ENCODE measurements at places on chromosomes 2 and 18.

GRCh38 chr2:171316220-171316619 lies 117.6 kb downstream of the METTL8 start:
- peaks cover 3% of the 10 kb centered on the region for H3K36me3 ChIP-seq
- H3K27me3 ChIP-seq, result no peaks in the 10 kb centered on the region
- H3K4me3 ChIP-seq, result no peak overlapping the region
- no peak for DNase-seq

- no peak for DNase-seq
- no peak overlapping the region for H3K27ac ChIP-seq
- H3K4me3 ChIP-seq, result no peak overlapping the region
- H3K4me1 ChIP-seq, result no peaks in the 10 kb centered on the region
- H3K27me3 ChIP-seq, result no peaks in the 10 kb centered on the region
- H3K36me3 ChIP-seq, result no peaks in the 10 kb centered on the region
Observed at GRCh38 chr2:142714600-142714999, 162.9 kb upstream of the KYNU start.

- H3K36me3 ChIP-seq, result no peaks in the 10 kb centered on the region
- H3K27ac ChIP-seq, result no peak overlapping the region
- no peaks in the 10 kb centered on the region for H3K27me3 ChIP-seq
- peaks cover 11% of the 10 kb centered on the region for H3K4me1 ChIP-seq
Observed at GRCh38 chr18:518081-518480, 17.6 kb upstream of the COLEC12 start.

- H3K27ac ChIP-seq, result peak overlapping the region; percentile 84
- H3K4me1 ChIP-seq, result peaks cover 100% of the 10 kb centered on the region
- no peak overlapping the region for H3K4me3 ChIP-seq
- no peaks in the 10 kb centered on the region for H3K27me3 ChIP-seq
- DNase-seq, result no peak
Observed at GRCh38 chr2:159088906-159089305, 120.5 kb downstream of the TANC1 start.

GRCh38 chr2:205895981-205896655 lies 189.9 kb downstream of the INO80D start:
- no peak for DNase-seq
- no peak overlapping the region for H3K4me3 ChIP-seq
- peaks cover 26% of the 10 kb centered on the region for H3K27me3 ChIP-seq
- no peaks in the 10 kb centered on the region for H3K4me1 ChIP-seq

DNA sequence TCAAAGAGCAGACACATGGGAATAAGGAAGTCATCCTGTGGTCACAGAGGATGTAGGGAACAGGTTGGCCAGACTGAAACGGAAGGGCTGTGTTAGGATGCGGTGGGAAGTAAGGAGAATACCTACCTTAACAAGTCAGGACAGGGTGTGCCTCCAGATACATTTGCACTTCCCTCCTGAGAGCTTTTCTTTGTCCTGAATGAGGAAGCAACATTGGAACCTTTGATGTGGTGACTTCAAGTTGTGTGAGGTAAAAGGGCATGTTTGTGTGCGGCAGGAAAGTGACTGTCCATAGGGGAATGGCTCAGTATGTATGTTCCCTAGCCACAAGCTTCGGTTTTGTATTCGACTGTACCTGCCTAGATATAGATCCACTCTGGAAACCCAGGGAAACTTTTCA lies 24.9 kb upstream of the LRRTM1 start:
- no peaks in the 10 kb centered on the region for H3K27me3 ChIP-seq
- H3K27ac ChIP-seq, result no peak overlapping the region
- no peak for DNase-seq
- H3K4me1 ChIP-seq, result peaks cover 9% of the 10 kb centered on the region

- no peaks in the 10 kb centered on the region for H3K36me3 ChIP-seq
- H3K4me3 ChIP-seq, result no peak overlapping the region
- no peak for DNase-seq
- H3K27me3 ChIP-seq, result peaks cover 7% of the 10 kb centered on the region
Observed at GRCh38 chr2:21407851-21408250, 284.1 kb downstream of the TDRD15 start.

- H3K4me1 ChIP-seq, result peaks cover 33% of the 10 kb centered on the region
- H3K4me3 ChIP-seq, result no peak overlapping the region
- H3K27ac ChIP-seq, result peak overlapping the region; percentile 65
- DNase-seq, result no peak
- H3K27me3 ChIP-seq, result no peaks in the 10 kb centered on the region
- H3K36me3 ChIP-seq, result peaks cover 6% of the 10 kb centered on the region
Observed at GRCh38 chr18:57743008-57743407, 60.1 kb downstream of the ATP8B1 start.

DNA sequence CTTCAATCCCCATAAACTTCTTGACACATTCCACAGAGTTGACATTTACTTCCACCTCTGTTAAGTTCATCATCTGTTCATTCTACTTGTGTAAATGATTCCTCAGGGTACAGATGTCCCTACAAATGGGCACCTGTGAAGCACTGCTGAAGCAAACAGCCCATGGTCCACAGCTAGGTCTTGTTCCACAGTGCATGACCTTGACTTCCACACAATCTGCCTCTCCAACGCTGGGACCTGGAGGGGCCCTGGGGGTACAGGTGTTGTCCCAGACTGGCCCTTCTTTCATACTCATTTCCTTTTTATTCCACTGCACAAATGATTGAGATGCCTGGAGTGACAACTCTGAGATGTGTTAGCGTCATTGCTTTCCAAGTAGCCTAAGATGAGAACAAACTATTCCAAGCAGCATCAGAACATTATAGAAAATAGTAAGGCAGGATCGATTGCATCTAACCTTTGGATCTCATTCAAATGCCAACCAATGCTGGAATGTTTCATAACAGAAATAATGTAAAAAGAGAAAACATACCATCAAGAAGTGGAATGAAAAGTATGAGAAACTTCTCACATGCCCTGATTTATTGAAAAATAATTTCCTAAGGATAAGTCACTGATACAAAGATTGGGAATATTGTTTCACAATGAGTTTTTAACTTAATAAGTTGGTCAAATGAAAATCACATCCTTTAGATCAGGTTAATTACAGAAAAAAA lies 31.2 kb downstream of the PIEZO2 start:
- no peak overlapping the region for H3K27ac ChIP-seq
- no peak overlapping the region for H3K4me3 ChIP-seq
- no peaks in the 10 kb centered on the region for H3K36me3 ChIP-seq
- DNase-seq, result no peak
- H3K4me1 ChIP-seq, result no peaks in the 10 kb centered on the region
- H3K27me3 ChIP-seq, result peaks cover 41% of the 10 kb centered on the region

- no peak overlapping the region for H3K27ac ChIP-seq
- H3K4me1 ChIP-seq, result peaks cover 24% of the 10 kb centered on the region
- H3K36me3 ChIP-seq, result no peaks in the 10 kb centered on the region
- H3K27me3 ChIP-seq, result no peaks in the 10 kb centered on the region
- no peak overlapping the region for H3K4me3 ChIP-seq
Observed at GRCh38 chr2:151756820-151757219, 22.5 kb upstream of the NEB start.

- peaks cover 46% of the 10 kb centered on the region for H3K4me1 ChIP-seq
- no peak overlapping the region for H3K4me3 ChIP-seq
- peak; percentile 33 for DNase-seq
- peaks cover 50% of the 10 kb centered on the region for H3K36me3 ChIP-seq
Observed at GRCh38 chr2:144402251-144402650, 117.7 kb downstream of the ZEB2 start.

- H3K4me3 ChIP-seq, result no peak overlapping the region
- peaks cover 38% of the 10 kb centered on the region for H3K27me3 ChIP-seq
- DNase-seq, result no peak
- no peaks in the 10 kb centered on the region for H3K36me3 ChIP-seq
Observed at GRCh38 chr2:96326990-96327820, 2.1 kb downstream of the ITPRIPL1 start.

DNA sequence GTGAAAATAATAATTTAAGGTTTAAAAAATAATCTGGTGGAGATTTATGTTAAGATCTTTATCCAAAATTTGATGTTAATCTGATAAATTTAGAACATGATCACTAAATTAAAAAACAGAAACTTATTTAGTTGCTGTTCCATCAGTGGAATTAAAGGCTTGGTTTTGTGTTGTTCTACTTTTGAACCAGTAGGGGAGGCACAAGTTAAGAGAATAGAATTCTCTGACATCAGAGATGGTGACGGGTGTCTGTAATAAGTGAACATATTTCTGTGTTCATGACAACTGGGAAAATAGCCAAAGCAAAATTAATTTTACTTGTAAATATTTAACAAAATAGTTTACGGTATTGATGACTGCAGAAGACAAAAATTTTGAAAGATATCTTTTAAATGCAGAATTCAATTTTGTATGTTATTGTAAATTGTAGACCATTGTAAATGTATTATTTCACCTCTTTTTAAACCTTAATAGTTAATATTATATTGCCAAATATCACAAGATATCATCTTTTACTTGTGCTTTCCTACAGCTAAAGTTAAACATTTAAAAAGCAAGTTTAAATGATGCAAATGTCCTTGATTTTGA lies 106.0 kb downstream of the UBR3 start:
- no peak overlapping the region for H3K27ac ChIP-seq
- no peaks in the 10 kb centered on the region for H3K4me1 ChIP-seq
- H3K27me3 ChIP-seq, result no peaks in the 10 kb centered on the region
- DNase-seq, result no peak

DNA sequence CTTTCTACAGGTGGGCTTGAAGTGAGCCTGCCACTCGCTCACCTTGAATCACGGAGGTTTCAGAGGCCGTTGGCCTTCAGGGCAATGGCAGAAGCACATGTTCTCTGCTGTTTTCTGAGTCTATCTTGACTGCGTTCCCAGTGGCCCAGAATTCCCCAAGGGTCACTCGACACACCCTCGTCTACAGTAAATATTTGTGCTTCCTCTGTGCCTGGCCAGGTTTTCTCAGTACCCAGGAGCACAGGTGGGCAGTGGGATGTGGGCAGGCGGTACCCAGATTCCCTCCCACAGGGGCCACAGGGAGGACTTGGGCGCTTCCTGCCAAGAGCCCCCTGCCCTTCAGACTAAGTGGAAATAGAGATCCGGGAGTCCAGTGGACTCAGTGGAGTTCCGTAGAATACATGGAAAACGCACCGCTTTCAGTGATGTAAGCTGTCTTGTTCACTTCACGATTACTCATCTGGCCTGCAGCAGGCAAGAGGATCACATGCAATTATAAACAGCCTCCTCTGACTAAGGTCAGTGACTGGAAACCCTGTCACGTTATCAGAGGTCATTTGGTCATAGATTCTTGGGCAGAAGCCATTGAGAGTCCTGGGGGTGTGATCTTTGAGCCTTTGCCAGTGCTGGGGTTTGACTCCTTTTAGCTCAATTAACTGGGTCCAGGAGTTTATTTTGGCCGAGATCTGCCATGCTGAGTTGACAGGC lies 179.8 kb downstream of the NEDD4L start:
- H3K4me1 ChIP-seq, result peaks cover 34% of the 10 kb centered on the region
- no peak for DNase-seq
- H3K4me3 ChIP-seq, result peak overlapping the region; percentile 20
- H3K27me3 ChIP-seq, result no peaks in the 10 kb centered on the region
- no peaks in the 10 kb centered on the region for H3K36me3 ChIP-seq

DNA sequence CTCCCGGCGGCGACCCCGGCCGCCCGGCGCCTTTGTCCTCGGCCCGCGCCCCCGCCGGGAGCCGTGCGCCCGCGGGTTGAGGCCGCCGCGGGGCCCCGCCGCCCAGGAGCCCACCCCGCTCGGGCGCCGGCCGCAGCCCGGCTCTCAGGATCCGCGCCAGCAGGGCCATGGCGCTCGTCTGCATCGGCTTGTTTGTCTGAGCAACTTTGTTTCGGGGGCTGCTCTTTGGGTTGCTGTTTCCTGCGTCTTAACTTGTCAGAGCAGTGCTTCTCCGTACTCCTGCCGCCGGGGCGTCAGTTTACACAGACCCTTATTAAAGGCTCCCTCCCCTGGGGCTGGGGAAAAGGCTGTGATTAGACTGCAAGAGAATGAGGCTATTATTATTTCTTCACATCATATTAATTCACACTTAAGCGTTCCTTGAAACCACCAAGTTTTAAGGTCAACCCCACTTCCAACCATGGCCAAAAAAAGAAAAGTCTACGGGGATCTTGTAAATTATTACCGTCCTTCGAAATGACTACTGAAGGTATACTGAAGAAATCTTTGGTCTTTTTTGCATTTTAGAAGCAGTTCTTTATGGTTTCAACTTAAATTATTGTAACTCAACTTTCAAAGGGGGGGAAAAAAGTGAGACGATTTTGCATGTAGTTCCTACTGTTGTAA lies at the start of gene CYP27C1:
Gene CYP27C1 (minus strand): TSS at position 198 of the 666 bp plus-strand sequence. CDS start 29 bp downstream, at position 169.
- H3K27me3 ChIP-seq, result peaks cover 96% of the 10 kb centered on the region
- peaks cover 23% of the 10 kb centered on the region for H3K4me1 ChIP-seq
- H3K27ac ChIP-seq, result no peak within 1 kb of the TSS
- DNase-seq, result no peak
- H3K36me3 ChIP-seq, result no peaks in the 10 kb centered on the region
- H3K4me3 ChIP-seq, result peak within 1 kb of the TSS; percentile 63

- H3K27me3 ChIP-seq, result no peaks in the 10 kb centered on the region
- no peak for DNase-seq
- H3K4me3 ChIP-seq, result no peak overlapping the region
- H3K27ac ChIP-seq, result no peak overlapping the region
- no peaks in the 10 kb centered on the region for H3K36me3 ChIP-seq
- H3K4me1 ChIP-seq, result no peaks in the 10 kb centered on the region
Observed at GRCh38 chr2:148602885-148603561, 41.5 kb upstream of the EPC2 start.

DNA sequence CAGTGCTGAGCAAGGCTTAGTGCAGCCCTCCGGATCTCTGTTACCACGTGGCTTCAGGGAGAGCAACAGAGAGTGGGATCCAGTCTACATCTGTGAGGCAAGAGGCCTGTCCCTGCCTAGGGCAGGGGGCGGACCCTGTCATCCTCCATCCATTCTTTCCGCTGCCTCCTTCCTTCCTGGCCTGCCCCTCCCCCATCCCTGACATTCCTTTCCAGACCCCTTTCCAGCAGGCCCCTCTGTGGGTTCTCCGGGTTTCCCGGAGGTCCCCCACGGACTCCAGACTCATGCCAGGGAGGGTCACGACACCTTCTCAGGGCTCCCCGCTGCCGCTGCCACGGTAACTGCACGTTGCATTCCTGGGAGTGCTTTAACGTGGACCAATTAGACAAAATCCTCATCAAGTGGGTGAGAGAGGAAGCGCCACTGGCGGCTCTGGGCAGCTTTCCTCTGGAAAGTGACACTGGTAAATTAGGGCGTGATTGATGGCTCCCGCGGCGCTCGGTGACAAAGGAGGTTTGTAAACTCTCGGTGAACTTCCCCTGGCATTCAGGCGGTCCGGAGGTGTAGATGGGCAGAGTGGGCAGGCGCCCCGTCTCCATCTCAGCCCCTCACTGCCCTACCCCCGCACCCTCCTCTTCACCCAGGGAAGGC lies 11.4 kb downstream of the ATOH8 start:
- no peak for DNase-seq
- peaks cover 18% of the 10 kb centered on the region for H3K36me3 ChIP-seq
- H3K27ac ChIP-seq, result peak overlapping the region; percentile 42
- H3K4me3 ChIP-seq, result peak overlapping the region; percentile 24
- H3K27me3 ChIP-seq, result no peaks in the 10 kb centered on the region
- H3K4me1 ChIP-seq, result peaks cover 98% of the 10 kb centered on the region

All from left ventricle myocardium inferior (tissue), 1 donor.